Peyer's patch (tissue), 4 donors: ENCODE measurements at places on chromosomes 3 and 15. TPM values are rescaled to one million over a fixed set of nuclear protein-coding genes. Genes with fewer than 3 reads are reported as not detected.

Gene FOXB1
- total RNA-seq = not detected

DNA sequence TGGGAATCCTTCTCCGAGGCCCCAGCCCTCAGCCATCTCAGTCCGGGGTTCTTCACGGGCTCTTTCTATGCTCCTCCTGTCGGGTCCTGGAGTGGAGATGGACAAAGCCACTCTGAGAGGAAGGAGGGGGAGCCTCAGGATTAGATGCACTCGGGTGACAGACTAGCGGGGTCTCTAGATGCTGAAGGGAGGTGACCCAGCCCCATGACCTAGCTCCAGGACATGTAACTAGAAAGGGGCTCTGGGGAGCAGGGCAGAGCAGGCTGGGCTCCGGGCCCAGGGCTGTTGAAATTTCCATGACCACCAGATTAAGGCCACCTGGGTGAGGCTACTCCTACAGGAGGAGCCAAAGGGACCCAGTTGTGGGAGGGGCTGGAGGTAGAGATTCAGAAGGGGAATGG lies 14.8 kb upstream of the SKIC8 start:
- H3K27me3 ChIP-seq = no peaks in the 10 kb centered on the region
- no peak for DNase-seq

- H3K4me1 ChIP-seq = peaks cover 7% of the 10 kb centered on the region
- DNase-seq = no peak
- H3K27ac ChIP-seq = no peak overlapping the region
- H3K4me3 ChIP-seq = no peak overlapping the region
Measured at GRCh38 chr15:69189157-69189556, 28.7 kb downstream of the GLCE start.

DNA sequence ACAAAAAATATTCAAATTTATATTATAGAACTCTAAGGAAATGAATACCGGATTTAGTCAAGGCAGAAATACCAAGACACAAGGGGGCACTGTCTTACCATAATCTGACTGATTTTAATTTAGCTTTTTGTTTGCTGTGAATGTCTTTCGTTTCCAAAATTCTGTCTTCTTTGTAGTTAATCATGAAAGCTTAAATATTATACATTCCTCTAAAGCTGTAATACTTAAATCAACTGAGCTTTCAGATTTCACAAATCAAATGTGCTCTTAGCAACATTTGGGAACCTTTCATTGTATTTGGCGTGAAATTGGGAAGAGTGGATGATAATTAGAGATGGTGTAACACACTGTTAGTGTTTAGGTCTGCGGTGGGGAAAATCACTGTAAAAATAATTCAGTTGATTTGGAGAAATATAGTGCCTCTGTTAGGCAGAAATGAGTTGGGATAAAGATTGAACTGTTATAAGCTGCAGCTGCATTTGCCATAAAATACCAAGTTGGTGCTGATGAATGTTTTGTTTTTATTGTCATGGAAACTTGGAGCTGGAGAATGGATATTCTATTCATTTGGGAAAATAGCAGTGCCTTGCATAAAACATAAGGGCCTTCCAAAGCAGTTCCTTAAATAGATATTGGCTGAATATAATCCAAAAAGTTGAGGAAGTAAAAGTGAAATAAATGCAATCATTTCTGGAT lies 228.2 kb downstream of the TCF12 start:
- H3K27me3 ChIP-seq = no peaks in the 10 kb centered on the region
- DNase-seq = no peak
- H3K4me3 ChIP-seq = no peak overlapping the region
- no peaks in the 10 kb centered on the region for H3K36me3 ChIP-seq
- H3K4me1 ChIP-seq = no peaks in the 10 kb centered on the region

Gene CLDN16
- not detected for total RNA-seq

GRCh38 chr3:158847452-158847821 lies 45.6 kb downstream of the MFSD1 start:
- H3K4me1 ChIP-seq = no peaks in the 10 kb centered on the region
- no peak for DNase-seq
- H3K4me3 ChIP-seq = no peak overlapping the region
- H3K27me3 ChIP-seq = no peaks in the 10 kb centered on the region

DNA sequence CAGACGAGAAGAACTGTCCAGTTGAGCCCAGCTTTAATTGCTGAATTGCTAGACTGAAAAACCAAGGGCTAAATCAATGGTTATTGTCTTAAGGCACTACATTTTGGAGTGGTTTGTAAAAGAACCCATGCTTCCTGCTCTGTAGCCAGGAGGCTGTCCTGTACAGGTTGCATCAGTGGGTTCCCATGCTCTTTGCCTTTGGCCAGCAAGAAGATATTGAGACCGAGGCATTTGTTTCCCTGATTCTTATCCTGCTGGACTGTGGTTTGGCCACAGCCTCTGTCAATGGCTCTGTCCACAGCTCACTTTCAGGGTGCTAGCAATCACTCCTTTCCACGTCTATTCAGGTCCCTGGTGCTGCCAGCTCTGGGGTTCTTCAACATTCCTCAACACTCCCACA lies 89.6 kb downstream of the FAM43A start:
- no peak overlapping the region for H3K27ac ChIP-seq
- no peak overlapping the region for H3K4me3 ChIP-seq
- no peaks in the 10 kb centered on the region for H3K4me1 ChIP-seq
- H3K27me3 ChIP-seq = no peaks in the 10 kb centered on the region

Gene SLCO3A1
- 4.6 TPM for total RNA-seq

- H3K36me3 ChIP-seq = no peaks in the 10 kb centered on the region
- no peaks in the 10 kb centered on the region for H3K27me3 ChIP-seq
- H3K4me1 ChIP-seq = no peaks in the 10 kb centered on the region
- H3K4me3 ChIP-seq = no peak overlapping the region
- no peak overlapping the region for H3K27ac ChIP-seq
- DNase-seq = no peak
Measured at GRCh38 chr3:30747771-30748281, 141.4 kb downstream of the TGFBR2 start.

Gene ALDH1A3
- 22.8 TPM for total RNA-seq

Gene KLHL40
- total RNA-seq = not detected

Gene ATP8B4
- 12.5 TPM for total RNA-seq

Gene GREM1
- 8.3 TPM for total RNA-seq

DNA sequence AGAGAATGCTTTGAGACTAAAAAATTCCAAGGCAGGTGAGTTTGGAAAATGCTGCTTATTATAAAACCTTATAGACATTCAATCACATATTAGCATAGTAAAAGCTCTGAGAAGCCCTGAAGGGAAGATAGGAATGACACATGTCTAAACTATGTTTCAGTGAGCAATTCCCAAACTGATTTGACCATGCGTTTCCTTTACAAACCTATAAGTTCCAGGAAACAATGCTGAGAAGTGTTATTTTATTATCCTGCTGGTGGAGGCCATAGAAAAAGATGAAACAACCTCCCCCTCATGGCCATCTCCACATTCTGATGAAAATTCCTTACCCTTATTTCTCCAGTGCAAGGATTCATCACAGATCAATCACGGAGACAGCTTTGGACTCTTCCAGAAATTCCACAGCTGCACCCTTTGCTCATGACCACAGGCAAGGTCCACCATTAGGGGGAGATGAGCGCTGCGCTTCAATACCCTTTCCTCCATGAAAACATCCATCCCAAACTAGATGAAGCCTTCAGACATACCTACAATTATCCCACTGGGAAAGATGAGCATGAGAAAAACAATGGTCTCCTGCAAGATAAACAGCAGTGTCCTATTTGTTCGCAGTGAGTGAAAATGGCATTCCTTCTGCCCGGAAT lies 372.1 kb downstream of the MAGI1 start:
- no peaks in the 10 kb centered on the region for H3K36me3 ChIP-seq
- no peak for DNase-seq
- H3K4me1 ChIP-seq = no peaks in the 10 kb centered on the region
- no peak overlapping the region for H3K27ac ChIP-seq
- H3K4me3 ChIP-seq = no peak overlapping the region

DNA sequence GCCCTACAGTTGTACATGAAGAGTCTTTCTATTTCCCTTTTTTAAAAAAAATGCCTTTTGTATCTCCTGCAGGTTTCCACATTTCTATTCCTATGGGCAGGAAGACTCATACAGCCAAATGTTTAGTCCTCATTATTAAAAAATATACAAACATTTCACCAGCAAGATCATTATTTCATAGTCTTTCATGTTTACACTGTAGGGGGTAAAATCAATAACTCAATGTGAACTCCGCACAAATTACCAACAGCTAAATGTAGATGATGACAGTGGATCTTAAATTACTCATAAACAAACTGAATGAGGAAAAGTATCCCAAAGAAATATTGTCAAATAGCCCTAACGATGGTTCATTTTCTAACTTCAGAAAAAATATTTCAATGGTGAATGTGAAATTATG lies 99.5 kb downstream of the MAGI1 start:
- H3K27ac ChIP-seq = no peak overlapping the region
- no peaks in the 10 kb centered on the region for H3K27me3 ChIP-seq
- DNase-seq = no peak
- H3K4me1 ChIP-seq = no peaks in the 10 kb centered on the region
- no peak overlapping the region for H3K4me3 ChIP-seq
